HepG2 (cell line): ENCODE measurements at places on chromosomes 5 and 9.

GRCh38 chr9:4262735-4263141 lies 37.1 kb downstream of the GLIS3 start:
- DNase-seq = peak; percentile 76

GRCh38 chr9:71506821-71507220 lies 261.5 kb downstream of the CEMIP2 start:
- no peak for DNase-seq

GRCh38 chr5:61029456-61030162 lies 84.6 kb downstream of the NDUFAF2 start:
- DNase-seq = no peak

DNA sequence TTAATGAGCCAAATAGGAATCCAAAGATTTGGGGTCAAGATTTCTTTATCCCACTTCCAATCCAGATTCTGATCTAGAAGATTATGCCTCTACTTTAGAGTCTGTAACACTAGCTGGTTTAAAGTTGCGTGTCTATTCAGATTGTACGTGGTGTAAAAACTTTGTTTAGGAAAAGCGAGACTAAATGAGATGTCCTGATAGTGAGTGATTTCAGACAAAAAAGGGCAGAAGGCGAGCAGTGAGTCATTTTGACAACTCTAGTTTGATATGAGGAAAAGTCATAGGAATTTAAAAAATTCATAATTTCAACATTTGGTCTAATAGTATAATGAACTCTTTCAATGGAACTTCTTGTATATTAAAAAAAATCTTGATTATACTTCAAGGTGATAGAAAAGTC lies 119.6 kb upstream of the KLF9 start:
- DNase-seq = no peak

DNA sequence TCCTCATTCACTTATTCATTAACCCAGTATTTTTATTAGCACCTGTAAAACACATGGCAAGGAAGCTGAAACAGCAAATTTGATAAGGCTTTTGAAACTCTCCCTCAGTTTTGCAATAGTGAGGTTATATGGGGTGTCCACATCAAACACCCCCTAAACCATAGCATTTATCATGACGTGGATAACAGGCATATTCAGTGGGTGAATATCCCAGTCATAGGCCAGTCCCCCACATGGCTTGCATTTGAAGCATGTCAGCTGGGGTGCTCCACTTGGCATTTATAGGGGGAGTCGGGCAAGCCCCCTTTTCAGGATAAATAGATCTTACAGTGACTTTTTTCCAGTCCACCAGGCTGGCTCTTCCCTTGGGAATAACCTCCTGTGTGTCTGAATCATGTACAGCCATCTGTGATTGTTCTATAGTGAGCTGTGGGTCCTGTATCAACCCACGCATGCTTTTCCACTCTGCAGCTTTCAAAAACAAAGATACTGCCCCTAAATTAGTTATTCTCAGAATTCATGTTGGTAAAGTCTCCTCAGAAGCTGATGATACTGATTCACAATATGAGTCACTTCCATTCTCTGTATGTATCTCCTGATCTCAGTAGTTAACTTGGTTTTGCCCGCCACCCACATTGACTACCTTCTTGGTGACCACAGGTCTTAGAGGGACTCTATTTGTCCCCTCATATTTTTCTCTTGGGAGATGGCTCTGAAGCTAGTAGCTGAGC lies 84.4 kb upstream of the SPIN1 start:
- no peak for DNase-seq

- no peak for DNase-seq
Observed at GRCh38 chr5:157545610-157546310, 29.8 kb downstream of the ADAM19 start.

DNA sequence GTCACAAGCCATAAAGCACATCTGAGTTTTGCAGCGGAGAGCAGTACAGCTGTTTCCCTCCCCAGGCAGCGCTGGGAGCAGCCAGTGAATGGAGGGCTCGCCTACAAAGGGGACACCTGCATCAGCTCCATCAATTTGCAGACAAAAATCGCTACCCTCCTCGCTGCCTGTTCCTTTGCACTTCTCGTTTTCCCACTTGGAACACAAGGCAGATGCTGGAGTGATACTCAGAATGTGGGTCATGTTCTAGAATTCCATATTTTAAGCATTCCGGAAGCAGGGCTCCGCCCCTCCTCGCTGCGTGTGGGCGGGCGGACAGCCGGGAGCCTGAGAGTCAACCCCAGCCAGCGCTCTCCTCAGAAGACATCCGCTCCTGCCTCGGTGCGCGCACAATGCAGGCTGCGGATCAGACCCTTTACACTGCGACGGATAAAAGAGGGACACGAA lies 92.1 kb downstream of the LMNB1 start:
- DNase-seq = no peak

DNA sequence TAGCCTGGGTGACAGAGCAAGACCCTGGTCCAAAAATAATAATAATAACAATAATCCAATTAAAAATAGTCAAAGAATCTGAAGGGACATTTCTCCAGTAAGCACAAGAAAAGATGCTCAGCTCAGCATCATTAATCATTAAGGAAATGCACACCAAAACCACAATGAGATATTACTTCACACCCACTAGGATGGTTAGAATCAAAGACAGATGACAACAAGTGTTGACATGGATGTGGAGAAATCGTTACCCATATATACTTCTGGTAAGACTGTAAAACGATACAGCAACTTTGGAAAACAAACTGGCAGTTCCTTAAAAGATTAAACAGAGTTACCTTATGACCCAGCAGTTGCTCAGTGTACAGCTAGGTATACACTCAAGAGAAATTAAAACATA lies 5.3 kb upstream of the FANCG start:
- no peak for DNase-seq

DNA sequence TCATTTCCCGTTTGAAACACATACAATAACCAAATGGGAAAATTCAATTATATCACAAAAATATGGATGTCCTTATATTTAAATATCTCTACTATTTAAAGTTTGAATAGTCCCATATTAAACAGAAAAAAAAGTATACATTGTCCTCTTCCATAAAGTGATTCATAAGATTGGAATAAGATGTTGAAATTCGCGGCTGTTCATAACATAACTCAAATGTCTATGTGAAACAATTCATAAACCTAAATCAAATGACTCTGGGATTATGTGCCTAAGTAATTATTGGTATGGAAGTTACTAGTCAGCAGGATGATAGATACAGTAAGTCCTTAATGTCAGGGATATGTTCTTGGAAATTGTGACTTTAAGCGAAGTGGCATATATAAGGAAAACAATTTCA lies 3.9 kb upstream of the EFNA5 start:
- DNase-seq = no peak

DNA sequence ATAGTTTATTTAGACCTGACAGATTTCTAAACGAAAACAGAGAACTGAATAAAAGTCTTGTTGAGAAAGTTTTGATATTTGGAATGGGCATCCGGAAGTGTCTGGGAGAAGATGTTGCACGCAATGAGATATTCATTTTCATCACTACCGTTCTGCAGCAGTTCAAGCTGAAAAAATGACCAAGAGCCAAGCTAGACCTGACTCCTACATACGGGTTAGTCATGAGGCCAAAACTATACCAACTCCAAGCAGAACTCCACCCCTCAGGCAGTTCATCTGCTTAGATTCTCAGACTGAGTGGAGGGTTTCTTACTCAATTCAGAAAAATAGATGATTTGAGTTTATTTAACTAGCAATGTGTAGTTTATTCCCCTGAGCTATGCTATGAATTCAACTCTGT lies 95.4 kb upstream of the ANXA1 start:
- DNase-seq = no peak

- no peak for DNase-seq
Observed at GRCh38 chr5:37217976-37218375, 31.2 kb downstream of the CPLANE1 start.

GRCh38 chr5:61286446-61287132 lies 45.5 kb upstream of the ZSWIM6 start:
- no peak for DNase-seq

DNA sequence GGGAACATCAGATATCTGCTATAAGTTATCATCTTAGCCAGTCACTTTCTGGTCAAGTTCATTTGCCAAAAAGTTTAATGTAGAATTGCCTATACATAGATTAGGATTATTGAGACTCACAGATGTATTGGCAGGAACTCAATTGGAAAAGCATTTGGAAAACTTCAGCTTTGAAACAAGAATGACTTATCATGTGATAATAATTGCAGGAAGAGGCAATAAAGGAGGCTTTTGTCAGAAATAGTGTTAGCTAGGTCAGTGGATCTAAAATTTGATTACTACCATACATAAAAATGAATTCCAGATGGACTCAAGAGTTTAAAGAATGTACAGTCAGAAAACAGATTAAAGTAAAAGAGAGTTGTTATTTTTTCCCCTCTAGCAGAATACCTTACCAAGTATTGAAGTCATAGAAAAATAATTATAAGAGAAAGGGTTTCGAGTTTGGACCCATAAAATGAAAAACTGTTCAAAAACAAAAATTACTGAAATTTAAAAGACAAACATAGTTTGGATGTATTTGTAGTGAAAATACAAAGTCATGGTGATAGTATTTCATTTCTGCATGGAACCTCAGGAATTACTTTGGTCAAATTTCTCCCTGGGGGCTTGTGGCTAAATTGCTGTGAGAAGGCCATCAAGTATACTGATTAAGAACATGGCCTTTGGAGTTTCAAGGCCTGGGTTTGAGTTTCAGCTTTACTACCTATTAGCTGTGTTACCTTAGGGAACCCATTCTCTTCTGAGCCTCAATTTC lies 159.9 kb downstream of the TMEM38B start:
- no peak for DNase-seq

- no peak for DNase-seq
Observed at GRCh38 chr5:76367623-76368371, 35.3 kb upstream of the IQGAP2 start.

DNA sequence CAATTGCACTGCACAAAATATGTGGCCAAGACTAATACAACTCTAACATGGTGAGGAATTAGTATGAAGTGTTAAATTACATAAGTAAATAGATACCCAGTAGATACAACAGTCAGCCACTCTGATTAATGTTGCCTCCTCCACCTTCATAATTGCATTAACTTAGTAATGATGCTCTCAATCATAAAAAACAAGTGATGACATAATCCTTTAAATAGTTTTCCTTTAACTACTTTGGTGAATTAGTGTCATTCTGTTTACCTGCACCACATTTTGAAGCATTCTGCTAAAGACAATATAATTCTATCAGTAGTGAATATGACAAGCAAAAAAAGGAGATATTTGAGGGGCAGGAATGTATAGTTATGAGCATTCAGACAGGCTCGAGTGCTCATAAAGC lies 265.9 kb upstream of the SLC24A2 start:
- no peak for DNase-seq

GRCh38 chr5:108387758-108388157 lies 5.9 kb upstream of the FBXL17 start:
- no peak for DNase-seq

DNA sequence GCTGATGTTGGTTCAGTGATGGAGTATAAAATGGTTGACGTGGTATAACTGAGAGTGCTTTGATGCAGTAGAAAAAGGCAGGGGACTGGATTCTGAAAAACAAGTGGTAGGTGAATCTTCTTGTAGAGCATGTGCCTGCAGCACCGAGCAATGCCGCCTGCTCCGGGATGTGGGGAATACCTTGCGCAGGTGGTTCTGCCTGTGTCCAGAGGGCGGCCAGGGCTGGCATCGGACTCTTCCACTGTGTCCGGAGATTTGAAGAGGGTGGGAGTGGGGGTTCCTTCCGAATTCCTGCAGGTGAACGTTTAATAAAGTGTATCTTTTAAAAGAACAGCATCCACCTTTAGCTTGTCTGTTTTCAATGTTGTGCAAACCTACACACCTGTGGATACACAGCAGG lies 238.0 kb downstream of the FANCC start:
- DNase-seq = no peak

DNA sequence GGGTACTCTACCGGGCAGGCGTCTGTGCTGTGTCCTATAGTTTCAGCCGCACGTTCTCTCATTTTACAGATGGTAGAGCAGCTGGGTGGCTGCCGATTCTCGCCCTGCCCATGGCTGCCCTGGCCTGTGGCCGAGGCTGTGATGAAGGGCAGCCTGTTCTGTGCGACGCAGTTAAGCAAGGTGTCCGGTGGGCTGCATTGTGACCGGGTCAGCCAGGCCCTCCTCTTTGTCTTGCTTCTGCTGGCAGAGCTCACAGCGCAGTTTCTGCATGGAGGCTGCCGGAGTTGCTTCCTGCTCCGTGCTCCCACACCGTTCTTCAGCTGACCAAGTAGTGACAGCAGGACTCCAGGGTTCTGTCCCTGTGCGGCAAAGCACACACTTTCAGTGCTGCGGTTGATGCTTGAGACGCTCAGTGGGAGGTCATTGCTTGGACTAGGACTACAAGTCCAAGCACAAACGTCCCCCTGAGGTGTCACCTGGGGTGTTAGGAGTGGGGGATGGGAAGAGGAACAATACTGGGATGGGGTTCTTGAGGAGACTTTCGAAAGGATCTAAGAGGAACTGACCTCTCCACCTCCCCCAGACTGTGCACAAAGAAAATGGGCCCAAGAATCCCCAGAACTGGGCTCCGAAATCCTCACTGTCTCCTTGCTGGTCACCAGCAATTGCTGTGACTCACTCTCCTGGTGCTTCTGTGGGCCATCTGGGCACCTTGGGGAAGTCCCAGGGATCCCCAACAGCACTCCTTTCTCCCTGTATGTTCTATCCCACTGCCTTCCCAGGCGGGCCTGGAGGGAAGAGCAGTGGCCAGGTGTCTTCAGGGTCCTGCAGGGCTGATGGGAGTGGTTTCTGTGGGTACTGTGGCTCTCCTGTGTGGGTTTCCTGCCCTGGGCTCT lies 58.2 kb downstream of the GADD45G start:
- no peak for DNase-seq

DNA sequence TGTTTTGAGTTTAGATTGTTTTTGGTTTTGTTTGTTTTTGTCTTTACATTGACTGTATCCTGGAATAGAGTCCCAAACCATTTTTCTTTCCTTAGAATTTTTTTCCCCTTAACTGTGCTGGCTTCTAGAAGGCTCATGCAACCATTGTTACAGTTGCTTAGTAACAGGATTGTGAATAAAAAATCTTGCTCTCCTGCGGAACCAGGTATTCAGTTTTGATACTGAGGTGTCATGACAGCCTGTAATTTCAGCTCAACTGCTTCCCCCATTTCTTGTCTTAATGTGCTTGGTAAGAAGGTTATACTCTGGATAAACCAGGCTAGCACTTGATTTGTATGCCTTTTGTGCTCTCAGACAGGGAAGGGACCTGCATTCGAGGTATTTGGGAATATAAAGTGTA lies 42.1 kb downstream of the FOCAD start:
- no peak for DNase-seq

DNA sequence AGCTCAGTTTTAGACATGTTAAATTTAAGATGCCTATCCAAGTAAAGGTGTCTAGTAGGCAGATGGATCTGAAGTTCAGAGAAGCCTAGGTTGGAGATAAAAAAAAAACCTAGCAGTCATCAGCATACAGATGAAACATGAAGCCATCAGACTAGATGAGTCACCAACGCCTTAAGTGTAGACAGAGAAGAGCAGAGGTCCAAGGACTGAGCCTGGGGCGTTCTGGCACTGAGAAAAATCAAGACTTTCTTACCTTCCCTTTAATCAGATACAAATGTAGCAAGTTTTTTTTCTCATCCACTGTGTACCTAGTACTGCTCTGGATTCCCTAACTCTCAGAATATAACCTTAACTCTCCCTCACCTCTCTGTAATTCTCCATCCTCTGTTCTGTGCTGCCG lies 97.3 kb downstream of the SIL1 start:
- DNase-seq = no peak

GRCh38 chr5:67283275-67283987 lies 86.8 kb upstream of the CD180 start:
- peak; percentile 9 for DNase-seq
